ENCODE measurements at places on chromosomes 1 and 21. TPM values are rescaled to one million over a fixed set of nuclear protein-coding genes. Genes with fewer than 3 reads are reported as not detected.

Gene TSSK3
- not detected for total RNA-seq

Gene MAB21L3
- total RNA-seq = 0.84 TPM

Gene OR10J1
- total RNA-seq = not detected

Gene KCNQ4
- total RNA-seq = 0.08 TPM

Gene IGSF21
- not detected for total RNA-seq

Measured in hair follicular keratinocyte (primary cell).